NCI-H2081 (cell line): ENCODE measurements at places on chromosomes 16 and 17.

DNA sequence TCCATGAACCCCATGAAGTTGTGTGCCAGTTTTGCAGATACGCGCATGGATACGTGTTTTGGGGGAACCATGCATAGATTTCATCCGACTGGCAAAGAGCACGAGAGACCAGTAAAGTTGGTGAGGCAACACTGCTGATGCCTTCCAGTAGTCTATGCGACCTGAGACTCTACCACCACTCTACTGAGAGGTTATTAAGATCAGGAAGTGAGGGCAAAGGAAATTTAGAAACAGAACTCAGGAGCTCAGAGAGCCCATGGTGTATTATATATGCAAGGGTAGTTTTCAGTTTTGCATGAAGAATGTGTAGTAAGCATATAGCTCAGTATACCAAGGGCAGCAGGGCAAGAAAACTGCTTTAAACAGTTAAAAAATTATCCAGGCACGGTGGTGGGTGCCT is 4.2 kb downstream of the SLX4 start:
- no peak for DNase-seq

DNA sequence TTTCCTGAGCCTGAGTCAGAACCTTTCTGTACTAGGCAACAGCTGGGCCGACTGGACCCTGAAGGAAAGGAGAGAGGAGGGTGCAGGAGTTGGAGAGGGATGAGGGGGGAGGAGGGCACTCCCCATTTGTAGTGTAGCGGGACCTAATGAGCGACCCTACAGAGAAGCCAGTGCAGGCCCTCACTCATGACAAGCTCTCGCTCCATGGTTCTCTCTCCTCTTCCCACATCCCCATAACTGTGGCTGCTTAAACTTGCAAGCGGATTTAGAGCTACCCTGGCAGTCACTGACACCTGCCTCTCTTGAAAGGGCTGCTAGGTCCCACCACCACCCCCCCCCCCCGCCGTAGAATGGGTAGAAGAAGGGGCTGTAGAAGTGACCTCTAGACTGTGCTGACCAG is 14.5 kb downstream of the NKD1 start:
- no peak for DNase-seq

GRCh38 chr16:74304835-74305176 is 8.2 kb downstream of the PSMD7 start:
- no peak for DNase-seq

- peak; percentile 19 for DNase-seq
These were observed 59.8 kb downstream of the MRM1 start for GRCh38 chr17:36661047-36661666.

DNA sequence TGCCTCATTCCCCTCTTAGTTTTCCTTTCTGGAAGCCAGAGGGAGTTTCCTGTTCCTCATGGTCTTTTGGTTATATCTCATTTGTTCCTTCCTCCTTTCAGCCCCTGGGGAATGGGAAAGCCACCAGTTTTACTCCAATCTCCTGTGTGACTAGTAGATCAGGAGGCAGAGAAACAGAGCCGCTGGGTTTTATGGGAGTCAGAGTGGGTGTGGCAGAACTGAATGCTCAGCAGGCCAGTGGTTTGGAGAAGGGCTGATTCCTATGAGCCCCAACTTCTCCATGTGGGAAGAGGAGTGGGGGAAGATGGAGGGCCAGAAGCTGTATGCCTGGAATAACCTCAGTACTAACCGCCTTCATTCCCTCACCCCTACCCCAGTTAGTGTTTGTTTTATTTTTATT is 4.1 kb downstream of the DNAH2 start:
- no peak for DNase-seq

DNA sequence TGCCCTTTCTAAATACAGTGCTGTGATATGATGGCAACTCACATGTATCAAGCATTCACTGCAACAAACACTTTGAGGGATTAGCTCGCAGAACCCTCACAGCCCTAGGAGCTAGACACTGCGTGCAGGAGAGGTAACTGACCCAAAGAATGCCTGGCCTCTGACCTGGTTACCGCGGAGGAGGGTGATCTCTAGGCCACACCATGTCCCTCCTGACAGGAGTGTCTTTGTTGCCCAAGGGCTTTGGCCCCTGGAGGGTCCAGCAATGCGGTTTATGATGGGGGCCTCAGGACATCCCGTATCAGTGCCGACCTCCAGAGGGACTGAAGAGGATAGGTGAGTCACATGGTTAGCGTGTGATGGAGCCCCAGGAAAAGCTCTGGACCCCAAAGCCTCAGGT is 130.6 kb downstream of the MGAT5B start:
- DNase-seq, result no peak

DNA sequence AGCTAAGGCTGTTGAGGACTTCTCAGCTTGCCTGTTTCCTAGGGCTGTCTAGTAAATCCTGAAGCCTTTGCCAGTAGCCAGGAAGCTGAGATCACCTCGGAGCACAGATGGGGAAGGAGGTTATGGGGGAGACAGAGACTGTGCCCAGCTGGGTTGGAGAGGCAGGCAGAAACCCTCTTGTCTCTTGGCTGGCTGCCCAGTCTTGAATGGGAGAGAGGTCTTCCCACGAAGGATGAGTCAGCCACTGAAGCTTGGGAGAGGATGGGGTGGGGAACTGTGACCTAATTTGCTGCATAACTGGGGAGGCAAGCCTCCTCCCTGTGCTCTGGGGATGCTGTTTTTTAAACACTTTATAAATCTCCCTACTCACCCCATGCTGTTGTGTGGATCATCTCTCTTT is 69.8 kb downstream of the SHISA9 start:
- no peak for DNase-seq

- DNase-seq, result no peak
These were observed 43.7 kb downstream of the SEC14L1 start for GRCh38 chr17:77184474-77184873.

- peak; percentile 40 for DNase-seq
These were observed 5.8 kb downstream of the DHX38 start for GRCh38 chr16:72099377-72099818.

- no peak for DNase-seq
These were observed 1.2 kb downstream of the HYDIN start for GRCh38 chr16:71229344-71229743.

GRCh38 chr16:21645261-21645721 is 7.1 kb downstream of the IGSF6 start:
- DNase-seq, result no peak
